ENCODE measurements at places on chromosomes 7 and 10. TPM values are rescaled to one million over a fixed set of nuclear protein-coding genes. Genes with fewer than 3 reads are reported as not detected.

GRCh38 chr7:44368455-44368854 is 43.1 kb upstream of the CAMK2B start:
- no peak overlapping the region for H3K27ac ChIP-seq
- no peaks in the 10 kb centered on the region for H3K27me3 ChIP-seq
- H3K4me3 ChIP-seq = no peak overlapping the region
- H3K4me1 ChIP-seq = no peaks in the 10 kb centered on the region

- H3K4me3 ChIP-seq = no peak overlapping the region
- no peaks in the 10 kb centered on the region for H3K4me1 ChIP-seq
- no peaks in the 10 kb centered on the region for H3K36me3 ChIP-seq
- no peak overlapping the region for H3K27ac ChIP-seq
Observed at GRCh38 chr7:91443862-91444261, 179.6 kb downstream of the FZD1 start.

DNA sequence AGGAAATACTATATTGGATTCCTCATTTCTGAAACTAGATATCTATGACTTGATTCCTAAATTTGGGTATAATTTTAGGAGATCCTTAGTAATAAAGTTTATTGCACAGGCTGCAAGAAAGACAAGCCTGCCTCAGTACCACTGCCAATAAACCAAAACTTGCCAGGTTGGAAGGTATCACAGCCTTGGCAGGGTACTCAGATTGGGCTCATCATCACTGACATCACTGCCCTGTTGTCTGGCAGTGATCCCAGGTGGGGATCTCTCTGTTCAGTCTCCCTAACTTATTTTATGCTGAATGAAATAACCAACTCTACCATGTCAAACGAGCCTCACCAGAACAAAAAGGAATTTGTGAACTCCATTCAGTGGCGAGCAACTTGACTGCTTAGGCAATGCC is 18.8 kb downstream of the FIGNL1 start:
- no peak for DNase-seq
- H3K27ac ChIP-seq = no peak overlapping the region
- no peaks in the 10 kb centered on the region for H3K36me3 ChIP-seq

DNA sequence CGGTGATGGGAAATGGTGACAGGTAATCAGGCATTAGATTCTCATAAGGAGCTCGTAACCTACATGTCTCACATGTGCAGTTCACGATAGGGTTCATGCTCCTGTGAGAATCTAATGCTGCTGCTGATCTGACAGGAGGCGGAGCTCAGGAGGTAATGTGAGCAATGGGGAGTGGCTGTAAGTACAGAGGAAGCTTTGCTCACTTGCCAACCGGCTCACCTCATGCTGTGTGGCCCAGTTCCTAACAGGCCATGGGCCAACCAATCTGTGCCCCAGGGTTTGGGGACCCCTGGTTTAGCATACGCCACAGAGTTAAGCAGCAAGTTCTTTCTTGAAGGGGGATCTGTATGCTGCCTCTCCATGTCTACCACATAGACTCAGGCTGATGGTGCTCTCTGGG is 133.1 kb downstream of the IQUB start:
- no peaks in the 10 kb centered on the region for H3K4me1 ChIP-seq
- no peaks in the 10 kb centered on the region for H3K36me3 ChIP-seq

DNA sequence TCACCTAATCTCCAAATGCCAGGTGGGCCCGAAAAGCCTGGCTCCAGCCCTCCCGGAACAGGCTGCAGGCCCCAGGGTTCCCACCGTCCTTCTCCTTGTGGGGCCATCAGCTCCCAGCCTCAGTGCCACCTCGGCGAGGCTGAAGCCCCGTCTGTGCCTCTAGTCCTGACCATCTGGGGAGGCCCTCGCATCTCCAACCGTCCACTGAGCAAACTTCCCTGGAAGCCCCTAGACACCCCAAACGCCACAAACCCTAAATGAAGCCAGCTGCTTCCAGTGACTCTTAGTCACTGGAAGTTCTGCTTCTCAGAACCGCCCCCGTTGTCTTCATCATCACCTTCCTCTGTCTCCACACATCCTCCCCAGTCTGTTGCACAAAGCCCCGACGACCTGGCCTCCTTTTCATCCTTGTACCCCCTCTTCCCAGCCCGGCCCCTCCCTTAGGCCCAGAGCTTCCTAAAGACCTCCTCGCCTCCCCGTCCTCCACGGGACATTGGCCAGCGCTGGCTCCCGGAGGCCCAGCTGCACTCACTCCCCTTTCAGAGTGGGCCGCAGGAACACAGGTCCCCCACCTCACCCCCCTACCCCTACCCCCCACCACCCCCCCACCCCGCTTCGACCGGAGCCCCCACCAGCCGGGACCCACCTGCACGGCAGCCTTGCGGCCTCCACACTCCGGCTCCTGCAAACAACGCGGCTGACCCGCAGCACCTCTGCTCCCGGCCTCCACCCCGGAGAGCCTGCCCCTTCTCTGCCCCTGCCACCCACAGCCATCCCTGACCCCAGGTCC is 1.1 kb upstream of the DIP2C start:
- no peaks in the 10 kb centered on the region for H3K4me1 ChIP-seq
- peak overlapping the region; percentile 77 for H3K27ac ChIP-seq
- H3K4me3 ChIP-seq = peak overlapping the region; percentile 60
- no peaks in the 10 kb centered on the region for H3K36me3 ChIP-seq
- no peak for DNase-seq

LRRN3 gene
- 2.1 TPM for polyA plus RNA-seq

PNLIPRP1 gene
- polyA plus RNA-seq = not detected

- peak; percentile 86 for DNase-seq
- peak within 1 kb of the TSS; percentile 76 for H3K4me3 ChIP-seq
- H3K4me1 ChIP-seq = peaks cover 28% of the 10 kb centered on the region
- H3K36me3 ChIP-seq = no peaks in the 10 kb centered on the region
- no peaks in the 10 kb centered on the region for H3K27me3 ChIP-seq
Observed at GRCh38 chr10:21525367-21526187, at the start of gene SKIDA1. Gene SKIDA1 (minus strand): TSS chr10:21525682. CDS start chr10:21517822, 7,860 bp downstream.

DNA sequence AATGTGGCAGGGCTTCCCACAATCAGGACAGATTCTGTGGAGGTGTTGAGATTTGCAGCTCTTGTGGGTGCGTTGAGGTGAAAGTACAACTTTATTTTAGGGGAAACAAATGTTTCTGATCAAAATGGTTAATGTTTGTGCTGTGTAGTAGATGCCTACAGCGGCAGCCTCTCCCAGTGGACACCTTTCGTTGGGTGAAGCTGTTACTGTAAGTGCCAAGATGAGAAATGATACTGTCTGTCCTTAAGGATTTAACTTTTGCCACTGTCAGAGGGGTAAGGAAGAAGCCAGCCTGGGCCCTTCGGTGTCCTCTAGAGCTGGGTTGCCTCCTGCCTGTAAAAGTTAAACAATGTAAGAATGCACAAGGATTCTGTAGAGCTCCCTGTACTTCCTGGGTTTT is 27.9 kb downstream of the DOCK1 start:
- H3K4me1 ChIP-seq = peaks cover 9% of the 10 kb centered on the region
- no peak overlapping the region for H3K27ac ChIP-seq
- H3K4me3 ChIP-seq = no peak overlapping the region
- H3K36me3 ChIP-seq = peaks cover 4% of the 10 kb centered on the region
- no peak for DNase-seq
- H3K27me3 ChIP-seq = no peaks in the 10 kb centered on the region

DNA sequence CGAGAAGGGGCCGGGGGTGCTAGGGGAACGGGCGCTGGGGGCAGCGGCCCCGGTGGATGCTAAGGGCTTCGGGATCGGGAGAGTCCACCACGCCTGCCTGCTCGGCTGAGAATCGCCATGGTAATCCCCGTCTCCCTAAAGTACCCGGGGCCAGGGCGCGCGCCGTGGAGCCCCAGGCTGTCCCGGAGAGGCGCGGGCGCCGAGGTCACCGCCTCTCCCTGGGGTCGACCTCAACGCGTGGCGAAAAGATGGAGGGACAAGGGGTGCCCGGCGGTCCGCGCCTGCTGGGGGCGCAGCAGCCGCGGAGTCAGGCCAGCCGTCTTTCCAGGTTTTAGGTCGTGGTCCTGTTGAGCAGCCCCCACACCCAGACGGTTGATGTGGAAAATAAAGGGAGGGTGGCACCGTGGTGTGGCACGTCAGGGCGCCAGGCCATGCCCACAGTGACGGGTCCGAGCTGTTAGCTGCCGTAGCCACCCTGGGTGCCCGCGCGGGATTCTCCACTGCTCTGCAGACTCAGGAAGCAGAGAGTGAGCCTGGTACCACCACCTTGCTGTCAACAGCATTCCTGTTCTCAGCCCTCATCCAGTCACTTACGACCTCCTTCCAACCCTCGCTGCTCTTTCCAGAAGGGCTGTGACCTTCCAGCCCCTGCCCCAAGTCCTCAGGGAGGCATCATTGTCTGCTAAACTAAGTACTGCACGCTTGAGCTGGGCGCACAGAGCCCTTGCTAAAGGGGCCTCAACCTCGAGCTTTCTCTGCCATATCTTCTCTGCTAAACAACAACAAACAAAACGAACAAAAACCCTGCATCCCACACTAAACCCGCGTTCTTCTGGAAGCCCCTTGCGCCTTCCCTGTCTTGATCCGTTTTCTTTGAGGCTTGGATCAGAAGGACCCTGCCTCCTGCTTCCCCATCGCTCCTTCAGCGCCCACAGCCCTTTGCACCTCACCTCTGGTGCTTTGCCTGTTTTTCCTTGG is 666 bp downstream of the SMKR1 start:
- peaks cover 7% of the 10 kb centered on the region for H3K4me1 ChIP-seq
- peak overlapping the region; percentile 54 for H3K4me3 ChIP-seq
- no peak overlapping the region for H3K27ac ChIP-seq
